ENCODE measurements at places on chromosomes 12 and 14.

GRCh38 chr12:46556105-46556559, 183.6 kb upstream of the SLC38A2 start:
- no peak for DNase-seq

- no peak for DNase-seq
These were observed 70.7 kb downstream of the SUSD6 start for GRCh38 chr14:69682136-69682535.

- no peak for DNase-seq
These were observed 361.4 kb upstream of the DIO2 start for GRCh38 chr14:80572666-80573065.

GRCh38 chr12:24966951-24967564, 18.2 kb upstream of the BCAT1 start:
- no peak for DNase-seq

- peak; percentile 88 for DNase-seq
These were observed 44.2 kb downstream of the KCTD10 start for GRCh38 chr12:109432842-109433304.

DNA sequence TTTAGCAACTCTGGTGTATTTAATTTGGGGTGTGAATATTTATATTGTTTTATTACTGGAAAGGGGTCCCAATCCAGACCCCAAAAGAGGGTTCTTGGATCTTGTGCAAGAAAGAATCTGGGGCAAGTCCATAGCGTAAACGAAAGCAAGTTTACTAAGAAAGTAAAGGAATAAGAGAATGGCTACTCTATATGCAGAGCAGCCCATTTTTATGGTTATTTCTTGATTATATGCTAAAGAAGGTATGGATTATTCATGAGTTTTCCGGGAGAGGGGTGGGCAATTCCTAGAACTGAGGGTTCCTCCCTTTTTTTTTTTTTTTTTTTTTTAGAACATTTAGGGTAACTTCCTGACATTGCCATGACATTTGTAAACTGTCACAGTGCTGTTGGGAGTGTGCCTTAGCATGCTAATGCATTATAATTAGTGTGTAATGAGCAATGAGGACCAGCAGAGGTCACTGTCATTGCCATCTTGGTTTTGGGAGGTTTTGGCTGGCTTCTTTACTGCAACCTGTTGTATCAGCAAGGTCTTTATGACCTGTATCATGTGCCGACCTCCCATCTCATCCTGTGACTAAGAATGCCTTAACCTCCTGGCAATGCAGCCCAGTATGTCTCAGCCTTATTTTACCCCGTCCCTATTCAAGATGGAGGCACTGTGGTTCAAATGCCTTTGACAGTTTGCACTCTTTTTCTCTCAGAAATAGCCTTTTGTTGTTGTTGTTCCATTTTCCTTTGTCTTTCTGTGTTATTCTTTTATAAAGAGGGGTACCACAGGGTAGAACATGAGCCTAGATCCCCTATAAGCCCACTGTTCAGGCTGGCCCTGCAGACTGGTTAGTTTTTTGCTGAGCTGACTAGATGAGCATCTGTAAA, 75.5 kb upstream of the DCD start:
- DNase-seq = peak; percentile 20

Measured in stimulated activated CD4-positive, alpha-beta T cell treated with anti-CD3 and anti-CD28 coated beads, Interleukin-15, amount 100 ng/mL, for 24 hours (primary cell).